ENCODE measurements at places on chromosomes 11 and 22. TPM values are rescaled to one million over a fixed set of nuclear protein-coding genes. Genes with fewer than 3 reads are reported as not detected.

DNA sequence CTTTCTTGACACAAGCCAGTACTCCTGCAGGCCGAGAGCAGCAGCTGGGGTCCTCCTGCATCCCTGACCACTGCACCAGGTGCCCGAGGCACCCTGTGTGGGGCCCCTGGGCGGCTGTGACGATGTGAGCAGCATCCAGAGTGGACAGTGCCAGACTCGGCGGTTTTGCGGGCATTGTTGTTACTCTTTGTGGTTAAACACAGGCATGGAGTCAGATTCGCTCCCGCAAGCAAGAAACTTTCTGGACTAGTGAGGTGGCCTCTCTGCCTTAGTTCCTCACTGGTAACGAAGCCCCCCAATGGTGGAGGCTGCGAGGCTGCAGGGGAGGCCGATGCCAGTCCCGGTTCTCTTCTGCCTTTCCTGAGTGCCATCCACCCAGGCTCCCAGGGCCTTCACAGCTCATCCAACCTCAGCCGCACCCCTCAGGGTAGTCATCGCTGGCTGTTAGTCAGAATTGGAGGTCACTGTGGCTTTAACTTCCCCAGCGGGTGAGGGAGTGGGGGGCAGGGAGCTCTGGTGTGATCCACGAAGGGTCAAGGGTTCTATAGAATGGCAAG, 3.7 kb upstream of the CLDN5 start:
- DNase-seq: no peak

DDI1 gene
- not detected for total RNA-seq

DNA sequence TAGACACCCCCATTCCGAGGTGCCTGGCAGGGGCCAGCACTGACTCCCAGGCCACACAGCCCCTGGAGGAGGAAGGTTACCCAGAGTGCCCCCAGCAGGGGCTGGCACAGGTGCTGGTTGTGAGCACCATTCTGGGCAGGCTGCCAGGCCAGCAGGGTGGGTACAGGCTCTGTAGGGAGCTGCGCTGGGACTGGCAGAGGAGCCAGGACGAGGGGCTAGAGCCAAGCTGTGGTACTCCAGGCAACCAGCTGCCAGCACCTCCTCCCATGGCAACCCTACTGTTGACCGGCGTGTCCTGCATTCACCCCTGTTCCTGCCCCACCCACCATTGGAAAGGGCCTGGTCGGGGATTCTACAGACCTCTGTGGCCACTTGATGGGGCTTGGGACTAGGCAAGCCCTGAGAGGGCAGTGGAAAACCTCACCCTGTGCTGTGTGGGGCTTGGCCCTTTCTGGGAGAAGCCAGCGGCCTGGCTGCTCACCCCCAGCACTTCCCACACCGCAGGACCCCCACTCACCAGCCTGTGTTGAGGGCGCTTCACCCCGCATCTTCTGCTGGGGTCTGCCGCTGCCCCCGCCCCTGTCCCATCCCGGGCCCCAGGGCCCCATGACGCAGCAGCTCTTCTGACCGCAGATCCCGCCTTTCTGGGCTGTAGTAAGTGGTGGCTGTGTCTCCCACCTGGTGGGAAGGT, 1.9 kb downstream of the CLDN5 start:
- DNase-seq: peak; percentile 71

- DNase-seq: no peak
These were observed 99.3 kb upstream of the RRM1 start for GRCh38 chr11:3995307-3995706.

- no peak for DNase-seq
These were observed 17.4 kb upstream of the TMEM135 start for GRCh38 chr11:87020336-87020735.

MIAT gene
- total RNA-seq: 2.7 TPM

- DNase-seq: no peak
These were observed 687 bp downstream of the ALKBH8 start for GRCh38 chr11:107564877-107565218.

- no peak for DNase-seq
These were observed 21.1 kb upstream of the ALG8 start for GRCh38 chr11:78160557-78160956.

DNA sequence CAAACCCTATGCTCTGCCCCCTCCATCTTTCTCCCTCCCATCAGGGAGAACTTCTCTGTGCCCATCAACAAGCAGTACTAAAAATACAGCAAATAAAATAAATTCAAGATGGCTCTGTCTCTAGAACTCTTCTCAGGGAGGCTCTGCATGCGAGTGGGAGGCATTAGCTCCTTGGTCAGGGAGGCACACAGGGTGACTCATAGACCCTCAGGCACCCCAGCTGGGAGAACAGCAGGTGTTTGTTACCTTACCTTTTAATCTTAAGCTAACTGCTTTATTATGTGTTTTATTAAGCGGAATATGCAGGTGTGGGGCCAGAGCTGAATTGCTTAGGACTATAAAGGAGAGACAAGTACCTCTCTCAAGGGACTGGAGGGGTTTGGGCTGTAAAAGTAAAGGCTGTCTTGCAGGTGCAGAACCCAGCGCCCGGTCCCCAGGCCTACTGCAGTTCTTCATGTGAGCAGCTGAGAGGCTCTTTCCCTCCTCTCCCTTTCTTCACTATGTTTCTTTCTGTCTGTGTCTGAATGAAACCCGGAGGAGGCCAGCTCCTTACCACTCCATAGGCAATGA, 20.8 kb downstream of the CSNK2A3 start:
- no peak for DNase-seq

- peak; percentile 83 for DNase-seq
These were observed 36.1 kb downstream of the GNB1L start for GRCh38 chr22:19818324-19819207.

GRCh38 chr11:35619855-35620640, 1.8 kb downstream of the FJX1 start:
- DNase-seq: no peak

IL18 gene
- 48.6 TPM for total RNA-seq

DNA sequence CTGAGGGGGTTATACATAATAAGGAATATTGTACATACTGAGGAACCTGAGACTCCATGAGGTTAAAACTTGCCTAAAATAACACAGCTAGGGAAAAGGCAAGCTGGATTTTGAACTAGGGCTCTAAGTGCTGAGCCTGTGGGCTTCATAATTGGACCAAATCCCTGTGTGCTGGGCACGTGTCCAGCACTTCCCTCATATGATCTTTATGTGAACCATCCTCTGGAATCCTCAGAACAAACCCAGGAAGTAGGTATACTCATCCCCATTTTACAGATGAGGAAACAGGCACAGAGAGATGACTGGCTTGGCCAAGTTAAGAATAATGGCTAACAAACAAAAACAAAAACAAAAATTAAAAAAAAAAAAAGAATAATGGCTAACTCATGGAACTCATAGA, 14.9 kb downstream of the RTN4RL2 start:
- no peak for DNase-seq

TMPRSS4 gene
- 20.9 TPM for total RNA-seq

GGTLC3 gene
- not detected for total RNA-seq

GRCh38 chr11:118841469-118842242, 42.0 kb upstream of the CXCR5 start:
- no peak for DNase-seq

NOX4 gene
- 9.8 TPM for total RNA-seq

AP5B1 gene
- 16.5 TPM for total RNA-seq

DNA sequence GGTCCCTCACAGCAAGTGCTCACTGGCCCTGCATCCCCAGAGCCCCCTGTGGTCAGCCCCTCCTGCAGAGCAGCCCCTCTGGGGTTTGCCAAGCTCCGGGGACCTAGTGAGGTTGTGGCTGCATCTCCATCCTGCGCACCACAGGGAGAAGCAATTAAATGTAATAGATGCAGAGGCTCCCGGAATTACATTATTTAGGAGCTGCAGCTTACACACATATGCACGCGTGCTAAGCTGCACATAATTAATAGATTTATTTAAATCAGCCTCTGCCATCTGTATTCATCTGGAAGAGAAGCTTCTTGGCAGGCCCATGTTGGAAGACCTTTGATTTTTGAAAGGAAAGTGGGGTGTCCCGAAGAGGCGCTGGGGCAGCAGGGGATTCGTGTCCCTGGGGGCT, 1271.5 kb downstream of the BRD1 start:
- DNase-seq: no peak

DNA sequence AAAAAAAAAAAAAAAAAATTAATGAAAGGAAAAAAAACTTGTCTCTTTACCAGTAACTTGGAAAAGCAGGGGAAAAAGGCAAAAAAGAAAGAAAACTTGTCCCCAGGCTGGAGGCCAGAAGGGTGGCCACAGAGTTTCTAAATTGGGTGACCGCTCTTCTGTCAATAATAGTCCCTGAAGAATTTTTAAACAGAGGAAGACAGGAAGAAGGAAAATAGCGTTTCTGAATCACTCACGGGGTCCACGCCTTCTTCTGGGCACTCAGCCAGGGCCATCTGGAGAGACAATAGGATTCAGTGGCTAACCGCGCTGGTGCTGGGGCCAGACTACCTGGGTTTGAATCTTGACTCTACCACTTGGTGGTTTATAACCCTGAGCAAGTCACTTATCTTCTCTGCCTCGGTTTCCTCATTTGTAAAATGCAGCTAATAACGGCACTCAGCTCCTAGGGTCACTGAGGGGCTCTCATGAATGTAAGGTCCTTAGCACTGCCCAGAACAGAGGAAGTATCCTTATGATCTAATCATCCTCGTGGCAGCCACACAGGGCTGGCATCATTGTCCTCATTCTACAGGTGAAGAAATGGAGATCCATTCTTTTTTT, 7.0 kb downstream of the C11orf86 start:
- DNase-seq: no peak

GRCh38 chr11:9951807-9952206, 287.9 kb downstream of the SWAP70 start:
- DNase-seq: no peak

- DNase-seq: no peak
These were observed 33.6 kb upstream of the MPPED2 start for GRCh38 chr11:30619767-30620166.

HIKESHI gene
- total RNA-seq: 25.0 TPM

GRCh38 chr11:79393362-79394043, 47.3 kb downstream of the TENM4 start:
- no peak for DNase-seq

HTR3A gene
- not detected for total RNA-seq

- DNase-seq: no peak
These were observed 22.6 kb downstream of the MRGPRD start for GRCh38 chr11:68958211-68958610.
